ENCODE measurements at places on chromosomes 5 and 9.

DNA sequence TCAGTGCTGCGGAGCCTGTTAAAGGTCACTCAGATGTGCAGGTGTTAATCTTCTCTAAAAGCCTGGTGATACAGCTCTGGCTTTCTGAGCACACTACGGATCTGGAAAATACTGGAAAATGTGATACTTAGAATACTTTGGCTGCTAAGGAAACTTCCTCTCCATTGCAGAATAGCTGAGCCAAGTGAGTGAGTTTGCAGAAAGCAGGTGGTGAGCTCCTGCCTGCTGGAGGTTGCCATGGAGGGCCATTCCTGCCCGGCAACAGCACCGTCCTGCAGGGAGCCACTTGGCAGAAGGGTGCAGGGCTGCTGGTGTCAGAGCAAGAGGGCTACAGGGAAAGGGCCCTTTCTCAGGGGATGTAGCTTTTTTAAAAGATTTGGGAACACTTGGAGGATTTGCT is 40.7 kb downstream of the SECISBP2 start:
- peak; percentile 76 for DNase-seq

DNA sequence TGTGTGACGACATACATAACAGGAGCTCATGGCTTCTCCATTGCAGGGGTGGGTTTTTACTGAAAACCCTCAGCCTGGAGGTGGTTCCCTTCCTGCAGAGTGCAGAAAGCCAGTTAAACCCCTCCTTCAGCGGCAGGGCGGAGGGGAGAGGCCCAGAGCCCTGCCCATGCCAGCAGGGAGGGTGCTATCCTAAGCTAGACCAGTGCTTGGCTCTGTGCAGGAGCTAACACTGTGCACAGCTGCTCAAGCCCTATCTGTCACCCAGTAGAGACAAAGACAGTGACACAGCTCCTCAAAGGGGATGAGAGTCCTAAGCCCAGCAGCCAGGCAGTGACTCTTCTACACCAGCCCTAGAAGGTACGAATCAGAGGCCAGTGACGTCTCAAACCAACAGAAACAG is 70.0 kb upstream of the ZSWIM6 start:
- DNase-seq = no peak

- DNase-seq = no peak
Observed at GRCh38 chr9:69131682-69132081, 42.4 kb upstream of the TJP2 start.

- no peak for DNase-seq
Observed at GRCh38 chr5:95256991-95257390, 27.9 kb downstream of the MCTP1 start.

DNA sequence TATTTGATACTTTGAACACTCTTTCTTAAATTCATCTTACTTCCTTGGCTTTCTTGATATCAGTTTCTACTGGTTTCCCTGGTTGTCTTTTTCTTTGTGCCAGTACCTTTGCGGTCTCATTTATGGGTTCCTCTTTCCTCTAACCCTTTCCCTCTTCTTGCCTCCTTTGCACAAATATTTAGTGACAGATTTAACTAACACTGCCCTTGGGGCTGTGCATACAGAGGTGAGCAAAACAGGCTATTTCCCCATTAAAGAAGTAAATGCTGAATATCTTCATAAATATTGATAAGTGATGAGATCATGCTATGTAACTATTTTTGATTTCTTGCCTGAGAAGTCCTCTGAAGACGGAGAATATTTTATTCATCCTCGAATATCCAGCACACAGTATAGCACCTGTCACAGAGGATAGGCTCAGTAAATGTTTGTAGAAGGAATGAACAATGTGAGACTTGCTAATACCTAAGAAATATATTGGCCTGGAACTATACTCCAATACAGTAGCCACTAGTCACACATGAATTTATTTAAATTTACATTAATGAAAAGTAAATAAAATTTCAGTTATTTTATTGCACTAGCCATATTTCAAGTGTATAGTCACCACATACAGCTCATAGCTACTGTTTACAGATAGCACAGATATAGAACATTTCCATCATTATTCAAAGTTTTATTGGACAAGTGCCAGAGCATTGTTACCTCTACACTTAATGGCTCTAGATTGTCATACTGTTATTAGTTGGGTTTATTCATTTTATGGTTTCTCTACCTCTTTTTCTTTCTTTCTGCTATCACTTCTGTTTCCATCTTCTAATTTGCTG is 90.4 kb downstream of the RIC1 start:
- no peak for DNase-seq

DNA sequence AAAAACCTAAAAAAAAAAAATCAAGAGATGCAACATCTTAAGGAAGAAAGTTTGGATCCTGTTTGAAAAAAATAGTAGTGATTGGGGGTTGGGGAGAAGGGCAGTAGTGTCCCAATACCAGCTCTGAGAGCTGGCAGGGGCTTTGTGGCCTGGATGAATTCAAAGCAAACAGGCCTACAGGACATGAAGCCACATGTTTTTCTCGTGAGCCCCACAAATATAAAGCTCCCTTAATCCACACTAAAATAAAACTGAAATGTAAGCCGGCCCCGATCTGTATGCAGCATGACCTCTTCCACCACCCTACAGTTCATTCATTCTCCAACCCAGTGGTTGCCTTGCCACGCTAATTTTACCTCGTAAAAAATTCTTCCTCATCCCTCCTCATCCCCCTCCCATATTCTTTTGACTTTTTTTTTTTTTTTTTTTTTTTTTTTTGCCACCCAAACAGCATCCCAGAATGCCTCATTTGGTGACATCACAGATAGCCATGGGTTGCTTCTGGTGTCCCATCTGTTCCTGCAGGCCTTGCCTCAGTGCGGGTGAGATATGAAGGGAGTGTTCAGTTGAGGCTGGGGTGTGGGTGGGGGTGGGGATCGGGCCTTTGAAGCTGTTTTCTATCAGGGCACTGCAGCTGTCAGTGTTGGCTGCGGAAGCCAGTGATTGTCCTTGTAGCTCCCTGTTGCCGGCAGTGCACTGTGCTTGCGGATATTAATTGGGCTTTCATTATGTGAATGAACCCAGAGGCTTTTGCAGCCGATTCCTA is 81.6 kb upstream of the NFIB start:
- peak; percentile 93 for DNase-seq

- no peak for DNase-seq
Observed at GRCh38 chr5:158752656-158752973, 347.1 kb downstream of the EBF1 start.

GRCh38 chr5:116032094-116032517 is at the start of gene ARL14EPL:
TSS of gene ARL14EPL (plus strand) at chr5:116032472. CDS start at chr5:116051466, 18,994 bp downstream.
- DNase-seq = peak; percentile 17

- DNase-seq = no peak
Observed at GRCh38 chr9:126879288-126879687, 18.8 kb downstream of the ZBTB34 start.

GRCh38 chr9:71830153-71830552 is 61.8 kb upstream of the CEMIP2 start:
- DNase-seq = peak; percentile 96

- no peak for DNase-seq
Observed at GRCh38 chr5:123265551-123265950, 157.7 kb downstream of the CEP120 start.

- DNase-seq = no peak
Observed at GRCh38 chr5:143302341-143303045, 101.0 kb downstream of the NR3C1 start.

Measured in Ammon's horn (tissue), 1 donor.